Heart left ventricle (tissue), 16 donors: ENCODE measurements at places on chromosomes 16 and 17. TPM values are rescaled to one million over a fixed set of nuclear protein-coding genes. Genes with fewer than 3 reads are reported as not detected.

The CHST5 gene
- 0.61 TPM for polyA plus RNA-seq

The SYT17 gene
- polyA plus RNA-seq, result 0.38 TPM

- no peak for DNase-seq
Measured at GRCh38 chr17:2044263-2044894, 2.6 kb downstream of the OVCA2 start.

- DNase-seq, result no peak
Measured at GRCh38 chr17:27780828-27781404, 19.4 kb downstream of the NOS2 start.

DNA sequence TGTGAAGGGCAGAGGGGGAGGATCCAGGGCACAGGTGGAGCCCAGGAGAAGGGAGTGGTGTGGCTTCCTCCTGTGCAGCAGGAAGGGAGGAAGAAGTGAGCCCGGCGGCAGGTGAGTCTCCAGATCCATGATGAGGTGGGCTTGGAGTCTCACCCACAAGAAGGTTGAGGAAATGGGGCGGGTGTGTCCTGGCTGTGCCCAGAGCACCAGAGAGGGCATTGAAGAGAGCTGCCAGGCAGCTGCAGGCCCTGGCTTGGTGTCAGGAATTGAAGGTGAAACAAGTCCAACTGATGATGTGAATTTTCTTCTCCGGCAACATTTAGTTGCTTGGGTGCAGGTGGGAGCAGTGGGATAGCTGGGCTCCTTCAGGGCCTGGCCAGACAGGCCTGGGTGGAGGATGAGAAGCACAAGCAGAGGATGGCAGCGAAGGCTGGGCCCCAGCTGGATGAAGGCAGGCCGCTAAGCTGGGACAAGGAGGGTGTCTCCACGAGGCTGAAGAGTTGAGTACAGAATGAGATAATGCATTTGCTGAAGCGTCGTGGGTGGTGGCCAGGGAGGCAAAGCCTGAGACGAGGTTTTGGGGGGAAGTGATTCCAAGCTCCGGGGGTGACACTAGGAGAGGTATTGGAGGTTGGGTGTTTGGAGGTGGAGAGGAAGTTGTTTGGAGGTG, 18.3 kb downstream of the NT5M start:
- DNase-seq, result no peak

DNA sequence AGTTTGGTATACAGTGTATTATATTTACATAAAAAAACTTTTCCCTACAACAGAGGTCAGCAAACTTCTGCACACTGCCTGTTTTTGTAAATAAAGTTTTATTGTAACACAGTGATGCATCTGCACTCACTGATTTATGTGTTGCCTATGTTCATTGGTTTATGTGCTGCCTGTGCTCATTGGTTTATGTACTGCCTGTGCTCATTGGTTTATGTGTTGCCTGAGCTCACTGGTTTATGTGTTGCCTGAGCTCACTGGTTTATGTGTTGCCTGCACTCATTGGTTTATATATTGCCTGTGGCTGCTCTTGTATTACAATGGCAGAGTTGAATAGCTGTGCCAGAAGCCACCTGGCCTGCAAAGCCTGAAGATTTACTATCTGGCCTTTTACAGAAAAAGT, 81.6 kb downstream of the MYH11 start:
- no peak for DNase-seq
